ENCODE measurements at places on chromosomes 7 and 10.

- no peak for DNase-seq
Observed at GRCh38 chr7:132251327-132251659, 325.0 kb downstream of the PLXNA4 start.

GRCh38 chr7:26792576-26792975, 71.8 kb downstream of the SKAP2 start:
- no peak for DNase-seq

- no peak for DNase-seq
Observed at GRCh38 chr10:68188835-68189234, 43.1 kb downstream of the ATOH7 start.

DNA sequence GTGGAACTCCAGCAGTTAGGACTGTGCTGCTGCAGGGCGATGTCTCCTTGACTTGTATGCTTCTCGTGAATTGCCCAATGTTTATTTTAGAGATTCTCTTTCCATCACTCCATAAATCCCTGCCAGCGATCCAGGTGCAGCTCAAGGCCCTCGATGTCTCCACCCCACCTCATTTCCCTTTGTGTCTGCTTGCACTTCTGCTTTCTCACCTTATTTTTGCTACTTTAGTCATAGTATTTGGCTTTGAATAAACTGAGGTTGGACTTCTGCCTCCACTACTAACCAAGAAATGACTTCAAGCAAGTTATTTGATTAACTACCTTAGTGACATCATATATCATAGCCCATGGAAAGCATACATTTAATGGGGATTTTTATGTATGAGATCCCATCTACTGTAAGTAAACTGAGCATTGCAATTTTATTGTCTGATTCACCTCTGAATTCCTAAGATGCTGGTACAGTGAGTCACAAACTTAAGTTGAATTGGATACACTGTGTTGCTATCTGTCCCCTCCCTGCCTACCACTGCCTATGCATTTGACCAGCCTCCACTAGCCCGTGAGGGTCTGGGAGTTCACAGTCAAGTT, 255.8 kb downstream of the ABCA13 start:
- DNase-seq: no peak

GRCh38 chr7:294440-295154, 4.6 kb downstream of the FOXL3 start:
- no peak for DNase-seq

DNA sequence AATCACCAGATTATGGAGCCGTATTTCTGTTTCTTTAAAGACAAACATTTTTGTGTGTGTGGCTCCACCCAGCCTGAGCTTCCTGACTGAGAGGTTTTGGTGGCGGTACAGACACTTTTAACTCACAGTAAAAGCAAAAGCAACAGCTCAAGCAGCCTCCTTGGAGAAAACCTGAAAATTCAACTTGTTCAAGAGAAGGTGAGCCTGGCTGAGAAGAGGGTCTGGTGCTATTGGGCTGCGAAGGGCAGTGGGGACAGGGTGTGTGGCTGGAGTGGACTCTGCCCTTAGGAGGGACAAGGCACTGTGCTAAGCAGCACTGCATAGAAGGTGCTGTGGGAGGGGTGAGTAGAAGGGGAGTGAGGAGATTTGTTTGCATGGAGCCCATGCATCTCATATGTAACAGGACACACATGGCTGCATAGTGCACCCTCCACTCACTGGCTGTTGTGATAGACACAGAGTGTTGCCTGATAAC, at the start of gene GIMAP7:
Gene GIMAP7, plus strand, starts transcription at position 125 of the 475 bp plus-strand sequence. CDS start 5,103 bp downstream, outside the sequence.
- peak; percentile 77 for DNase-seq

GRCh38 chr10:51821045-51821444, 121.7 kb upstream of the CSTF2T start:
- DNase-seq: no peak

DNA sequence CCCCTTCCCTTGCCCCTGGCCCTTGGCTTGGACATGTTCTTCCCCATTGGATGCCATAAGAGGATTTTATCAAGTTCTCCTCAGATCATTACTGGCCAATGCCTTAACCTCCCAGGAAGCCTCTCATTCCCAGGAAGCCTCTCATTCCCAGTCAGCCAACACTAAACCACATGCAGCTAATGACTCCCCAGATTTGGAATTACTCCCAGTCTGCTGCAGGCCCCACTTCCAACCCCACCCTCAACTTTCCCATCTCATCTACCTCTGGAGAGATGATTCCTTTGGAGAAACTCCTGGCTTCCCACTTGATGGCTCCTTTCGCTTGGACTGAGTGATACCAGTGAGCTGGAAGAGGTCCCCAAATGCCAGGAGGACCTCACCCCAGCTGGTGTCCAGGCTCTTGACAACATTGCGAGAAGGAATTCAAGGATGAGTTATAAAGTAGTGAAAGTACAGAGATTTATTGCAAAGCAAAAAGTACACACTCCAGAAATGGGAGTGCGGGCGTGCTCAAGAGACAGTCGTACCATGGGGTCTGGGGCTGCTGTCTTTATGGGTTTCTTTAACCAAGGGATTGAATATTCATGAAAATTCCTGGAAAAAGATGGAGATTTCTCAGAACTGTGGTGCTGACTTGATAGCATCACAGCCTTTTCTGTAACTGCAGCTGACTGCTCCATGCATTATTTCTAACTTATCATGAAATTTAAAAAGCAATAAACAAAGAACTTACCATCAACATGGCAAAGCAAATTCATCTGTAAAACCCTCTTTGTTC, 117.2 kb upstream of the ADCY1 start:
- no peak for DNase-seq

DNA sequence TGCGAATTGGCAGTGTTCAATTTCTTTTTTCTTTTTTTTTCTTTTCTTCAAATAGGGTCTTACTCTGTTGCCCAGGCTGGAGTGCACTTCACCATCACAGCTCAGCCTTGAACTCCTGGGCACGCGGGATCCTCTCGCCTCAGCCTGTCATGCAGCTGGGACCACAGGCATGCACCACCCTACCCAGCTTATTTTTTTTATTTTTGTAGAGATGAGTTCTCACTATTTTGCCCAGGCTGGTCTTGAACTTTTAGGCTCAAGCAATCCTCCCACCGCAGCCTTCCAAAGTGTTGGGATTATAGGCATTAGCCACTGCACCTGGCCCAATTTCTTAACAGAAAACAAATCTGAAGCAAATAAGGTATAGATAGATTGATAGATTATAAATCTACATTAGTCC, 69.3 kb downstream of the SKIDA1 start:
- no peak for DNase-seq

GRCh38 chr10:29279779-29280487, 8.9 kb upstream of the LYZL1 start:
- no peak for DNase-seq

GRCh38 chr10:7408291-7409044, 2.4 kb downstream of the SFMBT2 start:
- peak; percentile 57 for DNase-seq

DNA sequence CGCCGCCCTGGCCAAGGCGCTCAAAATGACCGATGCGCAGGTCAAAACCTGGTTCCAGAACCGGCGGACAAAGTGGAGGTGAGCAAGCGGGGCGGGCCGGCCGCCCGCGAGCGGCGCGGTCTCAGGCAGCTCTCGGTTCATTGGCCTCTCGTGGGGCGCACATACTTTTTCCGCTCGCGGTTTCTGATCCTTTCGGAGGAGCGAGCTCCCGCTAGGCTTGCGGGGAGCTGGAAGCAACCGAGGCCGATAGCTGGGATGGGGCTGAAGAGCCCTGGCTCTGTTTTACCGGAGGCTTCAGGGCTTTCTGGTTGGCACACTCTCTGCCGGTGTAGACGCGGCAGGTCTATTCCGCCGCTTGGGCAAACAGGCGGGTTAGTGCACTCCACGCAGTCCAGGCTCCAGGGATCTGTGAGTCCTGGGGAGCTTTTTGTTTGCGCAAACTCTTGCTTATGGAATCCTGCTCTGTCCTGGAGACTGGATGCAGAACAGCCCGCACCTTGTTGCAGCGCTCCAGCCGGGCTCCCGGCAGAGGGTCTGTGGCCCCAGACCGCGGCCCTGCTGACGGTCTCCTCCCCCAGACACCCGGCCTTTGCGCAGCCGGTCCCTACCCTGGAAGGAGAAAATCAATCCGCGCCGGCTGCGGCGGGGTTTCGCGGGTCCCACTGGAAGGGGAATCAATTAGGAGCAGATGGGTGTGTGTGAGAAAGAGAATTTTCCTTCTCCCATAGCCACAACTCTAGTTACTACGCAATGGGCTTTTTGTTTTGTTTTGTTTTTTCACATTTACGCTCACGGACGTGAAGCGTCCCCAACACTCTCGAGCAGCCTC, 3.4 kb downstream of the TLX1 start:
- no peak for DNase-seq

DNA sequence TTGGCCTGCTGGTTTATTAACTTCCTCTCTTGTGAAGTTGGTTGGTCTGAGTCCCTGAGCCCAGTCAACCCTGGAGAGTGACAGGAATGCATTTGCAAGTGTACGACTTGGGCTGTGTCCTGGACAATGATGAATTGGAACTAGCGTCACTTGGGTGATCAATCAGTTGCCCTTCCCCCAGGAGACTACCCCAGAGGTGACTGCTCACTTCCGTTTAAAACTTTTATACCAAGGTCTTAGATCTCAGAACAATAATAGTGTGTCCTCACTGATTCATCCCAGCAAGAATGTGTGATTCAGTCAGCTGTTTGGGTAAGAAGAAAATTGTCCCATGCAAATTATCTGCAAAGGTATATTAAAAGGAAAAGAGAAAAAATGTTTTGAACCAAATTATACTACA, 102.9 kb upstream of the ARMC3 start:
- no peak for DNase-seq

- no peak for DNase-seq
Observed at GRCh38 chr7:90758933-90759562, 162.9 kb downstream of the CDK14 start.

- DNase-seq: no peak
Observed at GRCh38 chr10:110327262-110327914, 22.7 kb upstream of the SMNDC1 start.

DNA sequence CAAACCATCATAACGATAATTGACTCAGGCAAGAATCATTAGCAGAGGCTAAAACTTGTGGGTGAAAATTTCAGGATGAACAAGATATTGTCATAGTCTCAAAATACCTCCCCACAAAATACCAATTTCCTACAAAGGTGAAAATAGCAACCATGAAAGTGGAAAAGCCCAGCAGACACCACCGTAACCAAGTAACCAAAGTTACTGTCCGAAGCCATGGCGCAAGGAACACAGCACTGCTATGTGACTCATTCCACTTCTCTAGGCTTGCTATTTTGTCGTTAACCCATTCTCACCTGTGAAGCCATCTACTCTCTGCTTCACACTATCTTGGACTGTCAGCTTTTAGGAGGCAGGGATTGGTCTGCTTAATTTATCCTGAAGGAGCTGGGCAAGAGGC, 113.8 kb upstream of the CACUL1 start:
- peak; percentile 55 for DNase-seq

GRCh38 chr7:32161708-32162107, 91.5 kb upstream of the PDE1C start:
- DNase-seq: no peak

DNA sequence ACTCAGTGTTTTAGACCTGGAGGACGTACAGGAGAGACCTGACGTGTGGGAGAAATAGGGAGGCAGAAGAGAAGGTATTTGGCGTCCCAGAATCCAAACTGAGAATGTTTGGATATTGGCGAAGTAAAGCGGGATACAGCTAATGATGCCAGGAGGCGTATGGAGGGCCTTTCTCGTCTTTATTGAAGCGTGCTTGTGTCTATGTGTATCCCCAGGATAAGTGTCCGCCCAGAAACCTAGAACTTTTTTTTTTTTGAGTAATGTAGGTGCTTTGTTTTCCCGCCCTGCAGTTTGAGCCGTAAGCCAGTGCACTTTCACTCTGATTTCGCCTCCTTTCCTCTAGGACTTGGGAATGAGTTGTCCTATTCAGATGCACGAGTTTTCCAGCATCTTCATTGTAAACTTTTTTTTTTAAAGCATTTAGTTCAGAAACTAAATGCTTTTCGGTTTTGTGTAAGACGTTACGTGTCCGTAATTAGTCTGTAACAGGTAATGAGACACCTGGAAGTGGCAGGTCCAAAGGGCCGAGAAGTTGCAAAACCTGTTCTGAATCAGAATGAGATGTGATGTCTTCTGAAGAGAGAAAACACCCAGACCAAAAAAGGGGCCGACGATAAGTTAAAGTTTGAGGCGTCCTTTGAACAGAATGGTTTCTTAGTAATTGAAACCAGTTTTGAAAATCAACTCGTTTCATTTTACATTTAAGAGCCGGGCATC, 746 bp downstream of the ARL5B start:
- peak; percentile 30 for DNase-seq

DNA sequence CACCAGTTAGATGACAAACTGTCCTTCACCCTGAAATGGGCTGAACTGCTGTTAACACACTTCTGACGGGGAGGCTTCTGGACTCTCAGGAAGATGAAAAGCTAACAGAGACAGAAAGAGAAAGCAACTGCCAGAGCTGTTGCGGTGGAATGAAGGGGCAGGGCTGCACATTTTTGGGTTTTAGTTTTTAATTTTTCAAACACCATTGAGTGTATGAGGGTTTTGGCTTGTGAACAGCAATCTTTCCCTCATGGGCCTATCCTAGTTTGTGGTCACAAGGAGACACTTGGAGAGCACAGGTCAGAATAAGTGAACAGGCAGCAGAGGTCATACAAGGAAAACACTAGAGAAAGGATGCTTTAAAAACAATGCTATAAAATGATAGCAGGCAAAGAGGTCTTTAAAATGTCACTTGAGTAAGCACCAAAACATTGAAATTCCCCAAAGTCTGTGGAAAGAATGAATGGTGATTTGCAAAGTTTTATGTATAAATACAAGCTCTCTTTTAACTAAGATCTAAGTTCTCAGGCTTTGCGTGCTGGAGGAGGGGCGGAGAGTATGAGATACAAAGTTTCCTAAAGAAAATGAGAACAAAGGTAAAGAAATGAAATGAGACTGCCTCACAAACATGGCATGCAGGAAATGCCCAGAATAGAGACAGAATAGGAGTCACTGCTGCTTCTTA, 101.4 kb upstream of the GLI3 start:
- DNase-seq: no peak

GRCh38 chr10:3452683-3453361, 280.2 kb upstream of the PITRM1 start:
- DNase-seq: no peak

GRCh38 chr7:151131592-151132293, 35.8 kb downstream of the GBX1 start:
- no peak for DNase-seq

GRCh38 chr7:43584195-43584586, 1.3 kb downstream of the STK17A start:
- DNase-seq: peak; percentile 59

DNA sequence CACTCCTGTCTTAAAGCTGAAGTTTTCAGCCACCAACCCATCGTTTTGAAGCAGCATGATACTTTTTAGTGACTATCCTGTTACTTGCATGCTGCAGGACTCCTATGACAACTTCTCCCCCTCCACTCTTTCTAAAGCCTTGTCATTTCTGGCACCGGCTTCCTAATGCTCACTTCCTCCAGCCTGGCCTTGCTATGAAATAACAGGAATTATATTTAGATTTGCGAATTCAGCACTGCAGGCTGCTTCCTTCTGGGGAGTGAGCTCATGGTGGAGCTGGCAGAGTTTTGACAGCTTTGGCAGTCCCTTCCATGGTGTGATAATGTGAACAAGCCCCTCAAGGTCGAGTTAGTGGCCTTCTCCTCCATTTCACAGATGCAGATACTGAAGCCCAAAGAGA, 13.4 kb downstream of the BLNK start:
- DNase-seq: no peak
